Gastrocnemius medialis (tissue), 4 donors: ENCODE measurements at places on chromosomes 1 and 21.
A peak's percentile ranks its signal among the peaks of the same experiment; 100 is the strongest.

GRCh38 chr1:22824466-22824865 is 113.8 kb downstream of the EPHB2 start:
- DNase-seq, result no peak

DNA sequence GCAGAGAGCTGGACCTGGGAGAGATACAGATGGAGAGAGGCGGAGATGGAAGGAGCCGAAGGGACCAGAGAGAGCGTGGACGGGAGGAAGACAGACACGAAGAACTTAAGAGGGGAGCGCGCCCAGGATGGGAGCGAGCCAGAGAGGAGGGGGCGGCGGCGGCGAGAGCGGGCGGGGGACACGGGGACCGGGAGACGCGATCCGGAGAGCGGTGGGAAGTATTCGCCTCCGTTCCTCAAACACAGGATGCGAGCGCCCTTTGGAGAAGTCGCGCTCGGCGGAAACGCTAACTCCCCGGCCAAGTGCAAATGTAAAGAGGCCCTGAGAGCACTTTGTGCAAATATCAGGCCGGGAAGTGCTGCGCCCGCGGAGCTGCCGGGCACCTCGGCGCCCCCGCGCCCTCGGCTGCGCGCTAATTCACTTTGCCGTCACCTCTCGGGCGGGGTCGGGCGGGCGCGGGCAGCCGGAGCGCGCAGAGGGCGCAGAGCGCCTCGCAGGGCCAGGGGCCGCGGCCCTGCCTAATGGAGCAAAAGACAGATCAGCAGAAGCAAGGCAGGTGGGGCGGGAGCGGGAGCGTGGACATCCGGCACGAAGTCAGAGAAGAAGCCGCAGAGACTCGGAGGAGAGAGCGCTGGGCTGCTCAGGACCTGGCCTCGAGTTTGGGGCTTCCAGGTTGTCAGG is 281.2 kb downstream of the RRAGC start:
- no peak for DNase-seq

- no peak for DNase-seq
Observed at GRCh38 chr1:222021129-222021528, 279.2 kb upstream of the DUSP10 start.

DNA sequence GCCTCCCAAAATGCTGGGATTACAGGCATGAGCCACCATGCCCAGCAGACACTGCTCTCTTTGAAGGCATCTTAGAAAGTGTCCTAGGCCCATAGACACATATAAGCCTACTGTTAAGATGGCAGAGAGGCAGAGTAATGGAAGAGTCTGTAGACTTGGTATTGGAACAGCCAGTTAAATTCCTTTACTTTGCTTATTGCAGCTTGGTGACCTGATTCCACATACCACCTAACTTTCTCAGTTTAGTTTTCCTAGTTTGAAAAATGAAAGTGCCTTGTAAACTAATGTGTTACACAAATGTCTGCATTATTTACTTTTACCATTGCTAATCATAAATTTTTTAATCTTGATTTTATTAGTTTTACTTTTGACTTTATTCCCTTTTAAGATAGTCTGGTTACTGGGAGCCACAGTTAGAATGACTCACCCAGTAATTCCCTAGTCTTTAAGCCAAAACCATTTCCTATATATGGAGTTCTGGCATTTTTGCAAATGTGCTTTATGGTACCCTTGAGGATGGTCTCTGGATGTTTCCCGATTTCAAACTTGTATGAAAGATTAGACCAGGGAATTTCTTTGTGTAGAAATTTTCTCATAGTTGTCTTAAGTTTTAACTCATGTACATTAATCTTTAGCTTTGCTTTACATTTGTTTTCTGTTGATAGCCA is 6.4 kb downstream of the SMAP2 start:
- no peak for DNase-seq

DNA sequence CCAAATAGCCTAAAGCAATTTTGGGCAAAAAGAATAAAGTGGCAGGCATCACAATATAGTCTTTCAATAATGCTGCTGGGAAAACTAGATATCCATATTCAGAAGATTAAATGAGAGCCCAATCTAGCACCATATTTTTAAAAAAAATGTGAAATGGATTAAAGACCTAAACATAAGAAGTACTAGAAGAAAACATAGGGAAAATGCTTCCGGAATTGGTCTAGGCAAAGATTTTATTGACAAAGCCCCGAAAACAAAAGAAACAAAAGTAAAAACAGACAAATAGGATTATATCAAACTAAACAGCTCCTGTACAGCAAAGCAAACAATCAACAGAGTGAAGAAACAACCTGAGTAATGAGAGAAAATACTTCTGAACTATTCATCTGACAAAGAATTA is 48.6 kb upstream of the KCNK1 start:
- DNase-seq, result no peak

- DNase-seq, result peak; percentile 15
Observed at GRCh38 chr21:17921579-17922530, 102.7 kb upstream of the C21orf91 start.

DNA sequence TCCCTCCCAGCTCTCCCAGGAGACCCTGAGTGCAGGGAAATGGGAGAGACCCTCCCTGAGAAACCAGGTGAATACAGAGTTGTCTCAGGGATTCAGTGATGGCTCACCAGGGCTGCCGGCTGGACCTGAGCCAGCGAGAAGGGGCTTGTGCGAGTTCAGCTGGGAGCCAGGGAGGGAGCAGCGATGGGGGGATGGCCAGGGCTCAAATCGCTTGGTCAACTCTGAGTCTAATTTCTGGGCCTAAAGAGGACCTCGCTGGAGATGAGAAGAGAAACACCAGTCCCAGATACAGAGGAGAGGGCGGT is 6.5 kb downstream of the FCGR2A start:
- DNase-seq, result no peak

DNA sequence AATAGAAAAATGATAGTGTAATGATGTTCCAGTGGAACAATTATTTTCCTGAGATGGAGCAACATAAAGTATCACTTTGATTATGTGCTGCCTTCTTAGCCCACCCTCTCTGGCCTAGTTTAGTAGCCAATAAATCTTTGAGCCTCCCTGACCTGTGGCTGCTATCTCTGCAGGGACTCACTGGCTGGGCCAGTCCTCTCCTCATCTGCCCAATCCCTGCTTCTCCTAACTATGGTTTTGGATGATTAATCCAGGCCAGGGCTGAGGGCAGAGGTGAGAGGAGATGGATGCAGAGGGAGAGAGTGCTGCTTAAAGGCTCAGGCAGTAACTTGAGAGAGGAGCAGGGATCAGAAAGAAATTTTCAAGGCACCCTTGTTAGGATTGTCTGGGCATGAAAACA is 89.0 kb upstream of the CD34 start:
- DNase-seq, result no peak

GRCh38 chr1:233972951-233973635 is 68.6 kb downstream of the SLC35F3 start:
- DNase-seq, result no peak

DNA sequence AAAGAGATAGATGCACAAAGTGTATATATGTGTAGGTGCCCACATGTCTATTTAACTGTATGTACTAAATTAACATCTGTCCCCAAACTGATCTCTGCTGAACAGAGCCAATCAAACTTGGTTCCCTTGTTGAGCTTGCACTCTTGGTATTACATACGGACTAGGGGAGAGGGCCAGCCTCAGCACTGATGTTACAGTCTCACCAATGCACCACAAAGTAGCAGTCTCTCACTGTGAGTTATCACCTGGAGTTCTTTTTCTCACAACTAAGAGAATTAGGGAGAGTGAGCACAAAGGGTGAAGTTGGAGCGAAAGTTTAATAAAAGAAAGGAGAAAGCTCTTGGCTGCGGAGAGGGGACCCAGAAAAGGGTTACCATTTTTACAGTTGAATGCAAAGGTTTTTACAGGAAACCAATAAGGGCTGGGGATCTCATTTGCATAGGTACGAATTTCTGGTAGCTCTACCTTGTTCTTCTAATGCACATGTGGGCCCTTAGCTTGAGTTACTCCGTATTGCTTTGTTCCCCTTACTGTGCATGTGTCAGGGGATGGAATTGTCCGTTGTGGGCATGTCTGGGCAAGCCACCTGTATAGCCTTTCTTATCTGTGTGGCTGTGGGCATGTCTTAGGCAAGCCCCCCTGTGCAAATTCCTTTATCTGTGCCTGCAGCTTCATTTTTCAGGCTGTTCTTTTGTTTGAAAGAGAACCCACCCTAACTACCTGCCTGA is 13.3 kb upstream of the CHI3L2 start:
- no peak for DNase-seq

- DNase-seq, result no peak
Observed at GRCh38 chr21:42447732-42448131, 44.0 kb downstream of the UBASH3A start.

DNA sequence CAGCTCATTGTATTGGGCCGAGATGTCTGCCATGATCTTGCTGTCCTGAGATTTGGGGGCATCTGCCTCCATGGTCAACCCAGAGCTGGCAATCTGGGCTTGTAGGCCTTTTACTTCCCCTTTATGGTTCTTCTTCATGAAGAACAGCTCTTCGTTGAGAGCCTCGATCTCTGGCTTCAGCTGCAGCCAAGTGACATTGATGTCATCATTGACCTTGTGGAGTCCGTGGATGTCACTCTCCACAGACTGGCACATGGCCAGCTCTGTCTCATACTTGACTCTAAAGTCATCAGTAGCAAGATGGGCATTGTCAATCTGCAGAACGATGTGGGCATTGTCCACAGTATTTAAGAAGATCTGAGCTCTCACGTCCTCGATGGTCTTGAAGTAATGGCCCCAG is 29.2 kb downstream of the RAP1A start:
- no peak for DNase-seq

GRCh38 chr1:227949954-227950734 is 2.4 kb upstream of the WNT9A start:
- DNase-seq, result no peak

DNA sequence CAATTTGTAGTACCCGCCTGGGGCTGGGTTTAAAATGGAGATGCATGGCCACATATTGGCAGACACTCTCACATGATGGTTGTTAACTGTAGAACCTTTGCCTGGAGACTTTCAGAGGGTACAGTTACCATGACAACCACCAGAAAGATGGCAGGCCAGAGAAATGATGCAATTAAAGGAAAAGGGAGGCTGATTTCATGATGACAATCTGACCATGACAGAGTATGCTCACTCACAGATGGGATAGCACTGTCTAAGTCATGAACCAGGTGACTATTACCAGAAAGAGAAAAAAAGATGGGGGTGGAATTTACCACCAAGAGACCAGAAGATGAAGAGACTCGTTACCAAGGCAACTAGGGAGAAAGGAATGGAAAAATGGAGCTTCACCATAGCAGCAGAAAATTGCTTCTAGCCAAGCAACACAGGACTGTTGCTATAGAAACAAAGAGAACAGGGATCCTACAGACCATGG is 3.5 kb upstream of the TRIT1 start:
- no peak for DNase-seq

GRCh38 chr21:14862794-14863720 is 201.7 kb downstream of the NRIP1 start:
- DNase-seq, result no peak

DNA sequence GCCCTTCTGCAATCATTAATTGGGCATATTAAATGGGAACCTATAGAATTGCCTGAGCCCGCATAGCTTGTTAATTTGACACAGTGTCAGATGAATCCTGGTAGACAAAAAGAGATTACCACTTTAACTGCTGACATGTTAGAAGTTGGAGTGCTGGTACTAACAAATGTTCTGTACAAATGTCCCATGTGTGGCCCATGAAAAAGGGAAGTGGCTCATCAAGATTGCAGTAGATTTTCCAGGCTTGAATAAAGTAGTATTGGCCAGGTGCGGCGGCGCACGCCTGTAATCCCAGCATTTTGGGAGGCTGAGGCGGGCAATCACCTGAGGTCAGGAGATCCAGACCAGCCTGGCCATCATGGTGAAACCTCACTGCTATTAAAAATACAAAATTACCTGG is 45.6 kb downstream of the GNPAT start:
- no peak for DNase-seq

GRCh38 chr1:91278754-91279153 is 125.9 kb downstream of the HFM1 start:
- no peak for DNase-seq

DNA sequence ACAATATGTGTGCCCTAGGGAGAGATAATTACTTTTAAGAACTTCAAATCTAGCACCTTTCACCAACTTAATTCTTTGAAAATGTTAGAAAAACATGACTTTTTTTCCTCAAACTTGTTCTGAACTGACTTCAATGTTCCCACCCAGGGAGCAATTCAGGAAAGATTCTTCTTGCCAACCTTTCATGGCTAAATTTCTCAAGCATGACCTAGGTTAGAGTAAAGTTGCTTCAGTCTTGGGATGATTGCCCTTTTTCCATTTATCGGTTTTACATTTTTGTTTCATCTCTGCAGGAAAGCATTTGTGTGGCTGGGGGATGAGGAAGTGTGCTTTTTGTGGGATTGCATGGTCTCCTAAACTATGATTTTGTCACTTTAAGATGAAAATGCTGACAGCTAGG is 647.7 kb downstream of the LTN1 start:
- no peak for DNase-seq

- DNase-seq, result no peak
Observed at GRCh38 chr1:189431447-189431846, 1046.2 kb downstream of the BRINP3 start.

- no peak for DNase-seq
Observed at GRCh38 chr21:33975548-33976081, 60.0 kb upstream of the ATP5PO start.

DNA sequence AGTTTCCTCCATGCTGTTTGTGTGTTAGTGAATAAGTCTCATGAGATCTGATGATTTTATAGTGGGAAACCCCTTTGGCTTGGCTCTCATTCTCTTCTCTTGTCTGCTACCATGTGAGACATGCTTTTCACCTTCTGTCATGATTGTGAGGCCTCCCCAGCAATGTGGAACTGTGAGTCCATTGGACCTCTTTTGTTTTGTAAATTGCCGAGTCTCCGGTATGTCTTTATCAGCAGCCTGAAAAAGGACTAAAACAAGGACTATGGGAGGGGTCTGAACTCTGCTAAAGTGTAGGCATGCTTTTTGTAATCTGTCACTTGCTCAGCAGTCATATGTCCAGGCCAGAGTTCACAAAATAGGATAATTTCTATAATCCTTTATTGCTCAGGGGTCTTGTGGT is 164.0 kb upstream of the SNX7 start:
- no peak for DNase-seq

DNA sequence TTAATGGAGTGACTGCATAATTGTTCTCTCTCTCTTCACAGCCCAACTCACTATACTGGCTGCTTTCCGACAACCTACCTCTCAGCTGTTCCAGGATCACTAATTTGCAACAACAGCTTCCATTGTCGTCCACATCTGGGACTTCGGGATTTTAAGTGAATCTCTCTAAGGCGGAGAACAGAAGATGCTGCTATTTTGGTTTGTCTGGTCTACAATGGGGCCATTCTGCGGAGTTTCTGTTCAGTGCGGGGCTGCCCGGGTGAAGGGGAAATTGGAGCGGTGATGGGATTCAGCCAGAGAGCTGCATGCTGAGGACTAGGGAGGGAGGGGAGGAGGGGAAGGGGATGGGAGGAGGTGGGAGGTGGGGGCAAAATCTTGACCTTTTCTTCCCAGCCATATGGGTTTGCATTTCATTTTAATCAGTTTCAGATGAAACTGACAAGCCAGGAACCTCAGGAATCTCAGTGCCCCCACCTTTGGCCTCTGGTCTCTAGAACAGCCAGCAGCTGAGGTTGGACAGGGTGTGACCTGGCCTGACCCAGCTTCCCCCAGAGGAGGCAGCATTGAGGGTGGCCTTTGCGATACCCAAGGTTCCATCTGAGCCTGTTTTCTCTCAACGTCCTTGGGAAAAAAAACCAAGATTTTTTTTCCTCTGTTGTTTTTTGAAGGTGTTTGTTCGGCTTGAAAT is 6.9 kb upstream of the SRP9 start:
- DNase-seq, result no peak
